ENCODE measurements at places on chromosomes 6 and 20.

DNA sequence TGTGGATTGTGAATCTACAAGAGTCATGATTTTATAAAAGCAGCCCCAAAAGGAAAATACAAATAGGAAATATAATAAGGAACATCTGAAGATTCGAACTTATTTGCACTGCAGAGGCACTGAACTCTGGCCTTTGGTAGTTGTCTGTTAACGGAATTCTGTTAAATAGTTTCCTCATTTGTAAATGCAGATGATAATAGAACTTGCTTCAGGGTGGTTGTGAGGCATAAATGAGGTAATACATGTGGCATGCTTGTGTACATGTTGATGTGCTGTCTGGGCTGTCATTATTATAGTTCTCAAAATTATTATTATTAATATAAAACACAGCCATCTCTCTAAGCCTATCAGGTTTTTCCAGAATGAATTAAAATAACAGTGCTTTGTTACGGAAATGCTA, 302.0 kb downstream of the NRN1 start:
- no peaks in the 10 kb centered on the region for H3K27me3 ChIP-seq
- no peak for DNase-seq
- no peaks in the 10 kb centered on the region for H3K4me1 ChIP-seq
- H3K36me3 ChIP-seq = no peaks in the 10 kb centered on the region

DNA sequence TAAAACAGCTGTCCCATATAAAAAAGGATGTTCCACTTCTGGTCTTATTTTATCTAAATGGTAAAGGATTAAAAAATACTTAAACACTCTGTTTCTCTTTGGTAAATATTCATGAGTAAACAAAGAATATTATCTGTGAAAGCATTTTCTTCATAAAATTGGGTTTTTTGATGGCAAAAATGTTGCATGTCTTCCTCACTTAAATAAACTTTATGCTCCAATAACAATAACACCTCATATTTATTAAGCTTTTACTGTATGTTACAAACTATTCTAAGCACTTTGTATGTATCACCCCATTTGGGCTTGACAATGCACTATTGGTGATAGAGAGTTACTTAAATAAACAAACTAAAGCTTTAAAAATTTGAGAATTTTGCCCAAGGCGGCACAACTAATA, 91.9 kb downstream of the PHIP start:
- no peaks in the 10 kb centered on the region for H3K27me3 ChIP-seq
- H3K4me1 ChIP-seq = no peaks in the 10 kb centered on the region
- H3K4me3 ChIP-seq = no peak overlapping the region
- peaks cover 16% of the 10 kb centered on the region for H3K36me3 ChIP-seq

DNA sequence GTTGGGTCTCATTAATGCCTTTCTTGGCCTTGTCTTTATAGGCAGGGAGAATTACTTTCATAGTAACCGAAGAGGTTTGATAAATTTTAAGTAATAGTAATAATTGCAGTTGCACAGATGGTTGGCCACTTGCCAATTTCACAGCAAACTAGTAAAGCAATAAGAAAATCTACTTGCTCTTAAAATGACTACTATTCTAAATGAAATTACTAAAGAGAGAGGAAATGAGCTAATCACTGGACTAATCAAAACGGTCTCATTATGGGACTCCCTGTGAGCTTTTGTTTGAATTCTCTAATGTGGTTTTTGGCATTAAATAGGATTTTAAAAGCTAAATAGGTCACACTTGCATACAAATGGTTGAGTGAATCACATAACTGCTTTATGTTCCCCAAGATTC, 227.4 kb upstream of the PLN start:
- H3K36me3 ChIP-seq = no peaks in the 10 kb centered on the region
- no peaks in the 10 kb centered on the region for H3K4me1 ChIP-seq
- H3K27me3 ChIP-seq = no peaks in the 10 kb centered on the region
- DNase-seq = no peak

- H3K4me3 ChIP-seq = no peak overlapping the region
- DNase-seq = peak; percentile 67
- peaks cover 4% of the 10 kb centered on the region for H3K4me1 ChIP-seq
Observed at GRCh38 chr6:111730864-111731263, 125.2 kb upstream of the TRAF3IP2 start.

DNA sequence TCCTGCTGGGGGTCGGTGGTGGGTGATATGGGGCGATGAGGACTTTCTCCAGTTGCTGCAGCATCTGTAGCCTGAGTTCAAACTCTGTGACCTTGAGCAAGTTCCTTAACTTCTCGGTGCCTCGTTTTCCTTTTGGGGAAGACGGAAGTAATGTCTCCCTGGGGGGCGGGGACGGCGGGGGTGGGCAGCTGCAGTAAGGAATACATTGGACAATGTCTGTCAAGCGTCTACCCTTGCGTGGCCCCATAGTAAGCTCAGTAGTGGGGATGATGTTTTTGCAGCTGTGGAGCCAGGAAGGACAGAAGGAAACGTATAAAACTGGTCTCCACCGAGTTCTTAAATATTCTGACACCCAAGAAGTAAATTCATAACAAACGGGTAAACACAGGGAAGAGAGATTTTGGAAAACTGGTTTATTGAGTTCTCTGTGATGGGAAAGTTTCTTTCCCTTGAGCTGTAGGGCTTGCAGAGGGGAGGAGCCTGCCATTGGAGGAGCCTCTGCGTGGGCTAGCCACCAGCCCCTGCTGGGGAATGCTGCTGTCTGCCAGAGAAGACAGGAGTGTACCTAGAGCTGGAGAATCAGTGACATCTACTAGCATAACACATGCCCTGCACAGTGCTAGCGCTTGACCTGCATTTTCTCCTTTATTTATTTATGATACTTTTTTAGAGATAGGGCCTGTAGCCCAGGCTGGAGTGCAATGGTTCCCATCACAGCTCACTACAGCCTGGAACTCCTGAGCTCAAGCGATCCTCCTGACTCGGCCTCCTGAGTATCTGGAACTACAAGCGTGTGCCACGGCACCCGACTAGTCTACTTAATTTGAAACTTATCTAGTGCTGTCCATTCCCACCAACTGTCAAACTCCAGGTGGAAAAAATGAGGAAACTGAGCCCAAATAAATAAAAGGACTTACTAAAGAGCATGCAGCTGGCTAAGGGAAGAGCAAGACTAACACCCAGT, 1.2 kb upstream of the ACSS1 start:
- H3K36me3 ChIP-seq = no peaks in the 10 kb centered on the region
- H3K27me3 ChIP-seq = no peaks in the 10 kb centered on the region
- no peaks in the 10 kb centered on the region for H3K4me1 ChIP-seq
- H3K27ac ChIP-seq = peak overlapping the region; percentile 84
- no peak for DNase-seq
- peak overlapping the region; percentile 66 for H3K4me3 ChIP-seq

DNA sequence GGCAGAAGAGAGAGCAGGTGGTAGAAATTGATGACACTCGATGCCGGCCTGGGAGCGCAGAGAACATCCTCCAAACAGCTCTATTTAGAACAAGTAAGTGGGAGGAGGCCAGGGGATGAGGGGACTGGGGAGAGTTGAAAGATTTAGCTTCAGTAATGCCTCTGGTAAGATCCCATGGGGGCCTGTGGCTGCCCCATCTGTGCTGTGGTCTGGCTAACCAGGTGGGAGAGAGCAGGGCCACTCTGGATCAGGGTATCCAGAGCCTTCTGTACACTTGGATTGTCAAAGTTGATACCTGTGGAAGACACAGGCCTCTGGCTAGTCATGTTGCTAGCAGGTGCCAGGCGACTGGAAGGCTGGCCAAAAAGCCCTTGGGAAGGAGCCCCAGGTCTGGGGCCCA, 27.6 kb downstream of the NCOA5 start:
- no peak overlapping the region for H3K4me3 ChIP-seq
- H3K27ac ChIP-seq = no peak overlapping the region
- DNase-seq = no peak
- peaks cover 50% of the 10 kb centered on the region for H3K36me3 ChIP-seq
- no peaks in the 10 kb centered on the region for H3K27me3 ChIP-seq

- H3K36me3 ChIP-seq = no peaks in the 10 kb centered on the region
- DNase-seq = no peak
- H3K27ac ChIP-seq = no peak overlapping the region
- no peaks in the 10 kb centered on the region for H3K27me3 ChIP-seq
Observed at GRCh38 chr6:137763886-137764285, 103.2 kb upstream of the TNFAIP3 start.

Data from right lobe of liver (tissue), 6 donors.